NB4 (cell line): ENCODE measurements at places on chromosomes 5 and 9.

DNA sequence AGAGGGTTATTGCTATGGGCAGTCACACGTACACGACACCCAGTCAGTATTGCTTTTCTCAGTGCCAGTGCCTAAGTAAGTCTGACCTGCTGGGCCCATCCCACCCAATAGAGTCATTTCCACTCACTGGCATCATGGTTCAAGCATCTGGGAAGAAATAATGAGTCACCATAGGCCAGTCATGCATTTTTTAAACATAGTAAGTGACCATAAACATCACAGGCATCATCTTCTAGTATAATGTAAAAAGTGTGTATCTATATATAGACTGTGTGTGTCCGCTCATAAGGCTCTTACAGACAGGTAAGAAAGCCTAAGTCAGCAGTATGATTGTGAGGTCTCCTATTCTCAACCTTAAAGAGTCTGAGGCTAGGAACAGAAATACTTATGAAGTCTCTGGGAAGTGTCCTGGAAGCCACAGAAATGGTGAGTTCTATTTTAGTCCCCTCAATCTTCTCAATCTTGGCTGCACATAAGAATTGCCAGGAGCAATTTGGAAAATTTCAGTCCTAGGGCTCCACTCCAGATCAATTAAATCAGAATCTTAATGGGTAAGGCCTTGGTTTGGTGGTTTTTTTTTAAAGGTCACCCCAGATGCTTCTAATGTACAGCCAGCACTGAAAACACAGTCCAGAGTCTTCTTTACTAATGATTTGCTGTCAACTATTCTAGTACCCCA lies 65.2 kb downstream of the ZNF366 start:
- DNase-seq = no peak

- DNase-seq = no peak
These were observed 270.4 kb upstream of the TARS1 start for GRCh38 chr5:33170411-33170810.

GRCh38 chr5:177232358-177232757 lies 71.2 kb downstream of the RAB24 start:
- no peak for DNase-seq

- no peak for DNase-seq
These were observed 21.5 kb downstream of the SARDH start for GRCh38 chr9:133716564-133717112.

- peak; percentile 54 for DNase-seq
These were observed 1.0 kb downstream of the GGTA1 start for GRCh38 chr9:121498487-121499176.

DNA sequence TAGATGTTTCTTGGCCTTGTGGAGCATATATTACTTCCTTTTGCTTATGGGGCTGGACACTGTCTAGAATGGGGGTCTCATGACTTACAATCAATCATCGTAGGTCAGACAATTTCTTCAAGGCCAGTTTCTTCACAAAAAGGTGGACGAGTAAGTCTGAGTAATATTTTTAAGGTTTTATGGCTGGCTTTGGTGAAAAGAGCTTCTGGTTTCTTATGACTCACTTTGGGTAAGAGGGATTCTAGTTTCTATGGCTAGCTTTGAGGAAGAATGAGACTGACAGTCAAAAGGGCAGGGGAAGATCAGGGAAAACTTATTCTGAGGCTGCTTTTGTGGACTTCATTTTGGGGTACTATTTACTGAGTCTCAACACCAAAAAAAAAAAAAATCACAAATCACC lies 2067.2 kb upstream of the C9orf72 start:
- DNase-seq = no peak

GRCh38 chr9:127930231-127931091 lies at the start of gene PIP5KL1:
Gene PIP5KL1, minus strand, starts transcription at chr9:127930777. Its CDS starts 25 bp downstream, at chr9:127930752.
- DNase-seq = no peak

DNA sequence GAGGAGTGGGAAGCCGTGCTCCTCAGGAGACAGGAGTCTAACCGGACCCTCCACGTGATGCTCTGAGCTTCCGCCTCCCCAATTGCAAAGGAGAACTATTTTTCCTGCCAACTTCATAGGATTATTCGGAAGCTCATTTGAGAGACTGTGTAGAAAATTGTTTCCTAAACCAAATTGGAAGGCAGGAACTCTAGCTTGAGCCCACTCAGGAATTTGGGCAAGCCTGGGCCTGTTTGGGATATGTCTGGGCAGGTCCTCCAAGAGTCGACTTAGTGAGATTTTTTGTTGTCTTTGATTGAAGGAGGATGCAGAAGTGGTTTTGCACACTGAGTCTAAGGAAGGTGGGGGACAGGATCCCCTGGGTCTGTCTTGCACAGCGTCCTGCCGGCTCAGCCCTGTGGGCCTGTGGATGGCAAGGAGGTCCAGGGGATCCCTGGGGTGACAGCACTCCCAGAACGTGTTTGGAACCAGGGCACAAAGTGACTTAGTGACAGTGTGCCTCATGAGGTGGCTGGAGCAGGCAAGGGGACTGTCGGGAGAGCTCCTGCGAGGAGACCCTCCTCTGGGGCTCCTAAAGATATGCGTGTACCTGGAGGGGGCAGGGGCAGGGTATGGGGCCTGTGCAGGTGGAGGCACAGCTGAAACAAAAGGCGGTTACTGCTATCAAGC lies 283.3 kb downstream of the NSG2 start:
- DNase-seq = no peak

DNA sequence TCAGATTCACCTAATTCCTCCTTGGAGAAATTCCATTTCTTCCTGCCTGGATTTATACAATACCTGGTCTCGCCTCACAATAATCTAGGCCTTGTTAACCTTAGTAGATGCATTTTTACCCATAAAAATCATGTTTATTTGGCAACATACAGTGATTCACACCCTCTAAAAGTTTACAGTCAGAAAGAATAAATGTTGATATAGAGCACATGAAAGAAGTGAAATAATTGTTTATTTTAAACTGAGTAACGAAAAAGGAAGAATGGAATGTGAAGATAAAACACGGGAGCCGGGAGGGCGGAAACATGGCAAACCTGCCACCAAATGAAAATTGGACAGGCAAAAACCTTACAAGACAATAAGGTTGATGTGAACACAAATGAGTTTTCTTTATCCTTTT lies 28.9 kb upstream of the KCNN2 start:
- DNase-seq = no peak

DNA sequence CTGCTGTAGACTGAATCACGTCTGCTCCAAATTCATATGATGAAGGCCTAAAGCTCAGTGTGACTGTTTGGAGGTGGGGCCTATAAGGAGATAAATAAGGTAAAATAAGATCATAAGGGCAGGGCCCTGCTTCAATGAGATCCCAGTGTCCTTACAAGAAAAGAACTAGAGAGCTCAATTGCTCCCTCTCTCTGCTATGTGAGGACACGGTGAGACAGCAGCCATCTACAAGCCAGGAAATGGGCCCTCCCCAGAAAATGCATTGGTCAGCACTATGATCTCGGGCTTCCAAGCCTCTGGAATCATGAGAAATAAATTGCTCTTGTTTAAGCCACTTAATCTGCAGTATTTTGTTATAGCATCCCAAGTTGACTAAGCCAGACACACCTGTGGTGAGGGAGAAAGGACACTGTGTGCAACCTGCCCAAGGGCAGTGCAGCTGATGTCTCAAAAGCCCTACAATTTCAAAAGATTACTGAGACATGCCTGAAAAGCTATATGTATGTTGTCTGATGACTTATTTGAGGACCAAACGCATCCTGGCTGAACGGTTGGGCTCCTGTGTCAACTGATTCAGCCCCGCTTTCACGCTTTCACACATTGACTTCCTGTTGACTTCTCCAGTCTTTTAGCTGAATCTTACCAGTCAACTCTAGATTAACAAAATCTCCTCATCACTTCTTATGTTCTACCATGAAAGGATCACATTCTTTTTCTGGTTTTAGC lies 13.2 kb downstream of the GZMK start:
- DNase-seq = no peak

DNA sequence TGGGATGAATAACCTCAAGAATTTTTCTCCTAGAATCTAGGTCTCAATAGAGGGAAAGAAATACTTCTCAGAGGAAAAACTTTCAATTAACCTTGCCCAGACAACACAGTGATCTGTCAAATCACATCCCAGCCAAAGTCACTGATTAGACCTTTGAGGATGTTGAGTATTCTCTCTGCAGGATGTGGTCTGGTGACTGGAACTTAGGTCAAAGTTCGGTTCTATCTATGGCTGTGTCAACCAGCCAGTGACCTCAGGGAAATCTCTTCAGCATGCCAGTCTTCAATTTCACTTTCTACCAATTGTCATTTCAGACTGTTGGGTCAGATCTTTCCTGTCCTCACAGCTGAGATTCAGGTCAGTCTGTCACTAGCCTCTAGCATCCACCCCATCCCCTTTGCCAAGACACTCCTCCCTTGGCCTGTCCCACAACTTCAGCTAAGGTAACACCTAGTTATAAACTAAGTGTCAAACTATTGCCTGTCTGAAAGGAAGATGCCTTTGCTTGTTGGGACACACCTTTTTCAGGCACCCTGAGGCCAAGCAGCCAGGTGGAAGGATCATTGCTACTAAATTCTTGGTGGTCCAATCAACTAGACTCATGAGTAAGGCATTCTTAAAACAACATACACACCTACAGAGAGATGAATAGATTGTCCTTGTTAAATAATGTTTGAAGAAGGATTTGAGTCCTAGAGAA lies 156.3 kb upstream of the FST start:
- no peak for DNase-seq

- DNase-seq = no peak
These were observed 302.2 kb downstream of the DIRAS2 start for GRCh38 chr9:90340421-90340820.

- no peak for DNase-seq
These were observed 243.2 kb downstream of the CEMIP2 start for GRCh38 chr9:71524996-71525580.

GRCh38 chr9:109557481-109557880 lies 59.4 kb upstream of the PTPN3 start:
- DNase-seq = no peak

DNA sequence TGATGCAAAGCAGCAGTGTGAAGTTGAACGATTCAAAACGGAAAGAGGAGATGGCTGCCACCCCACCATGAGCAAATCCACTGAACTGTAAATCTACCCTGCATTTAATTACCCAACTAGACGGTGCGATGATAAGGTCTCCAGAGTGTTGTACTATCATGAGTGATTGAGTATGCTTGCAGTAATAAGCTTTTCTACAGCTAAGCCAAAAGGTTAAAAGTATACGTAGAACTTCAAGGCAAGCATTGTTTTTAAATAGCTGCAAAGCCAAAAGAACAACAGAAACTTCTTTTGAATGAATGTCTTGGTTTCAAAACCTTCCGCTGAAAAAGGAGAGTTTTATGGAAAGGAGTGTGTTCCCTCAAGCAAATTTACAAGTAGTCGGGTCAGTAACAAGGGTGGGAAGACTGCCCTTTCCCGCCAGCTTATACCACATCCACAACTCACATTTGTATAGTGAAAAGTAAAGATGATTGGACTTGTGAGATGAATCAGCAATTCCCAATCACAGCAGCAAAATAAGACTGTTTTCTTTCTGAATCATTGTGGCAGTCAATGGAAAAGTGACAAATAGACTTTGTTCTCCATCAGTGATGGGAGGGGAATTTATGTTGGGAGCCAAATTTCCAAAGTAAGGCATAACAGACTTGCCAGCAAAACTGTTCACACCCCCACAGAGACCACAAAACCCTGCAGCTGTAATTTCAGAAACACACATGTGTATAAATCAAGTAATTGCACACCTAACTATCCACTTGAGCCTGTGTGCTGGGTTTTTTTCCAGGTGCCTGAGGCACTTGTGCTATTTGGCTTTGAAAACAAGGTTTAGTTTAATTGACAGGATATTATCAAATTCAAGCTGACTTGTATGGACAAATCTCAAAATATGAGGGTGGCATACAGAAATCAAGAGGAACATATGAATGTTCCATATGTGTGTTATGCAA lies 407.7 kb upstream of the GRAMD2B start:
- DNase-seq = no peak

DNA sequence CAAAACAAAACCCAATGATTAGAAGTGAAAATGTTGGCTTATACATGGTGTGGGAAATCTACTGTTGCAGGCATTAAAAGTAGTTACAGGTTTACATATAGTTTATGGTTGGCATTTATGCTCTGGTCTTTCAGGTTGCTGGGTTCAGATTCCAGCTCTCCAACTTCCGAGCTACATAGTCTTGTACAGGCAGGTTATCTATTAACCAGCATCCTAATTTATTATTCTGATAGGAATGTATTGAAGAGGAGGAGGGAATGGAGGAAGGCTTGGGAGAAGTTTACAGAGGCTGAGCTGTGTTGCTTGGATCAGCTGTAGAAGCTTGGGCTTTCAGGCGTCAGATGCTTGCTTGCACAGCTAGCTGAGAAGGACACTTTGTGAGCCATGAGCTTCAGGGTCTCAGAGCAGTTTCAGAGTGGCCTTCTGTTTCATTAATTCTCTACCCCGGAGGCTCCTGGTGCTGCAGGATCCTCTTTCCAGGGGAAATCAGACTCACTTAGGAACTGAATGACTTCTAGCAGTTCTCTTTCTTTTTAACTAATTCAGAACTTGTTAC lies 11.7 kb upstream of the ERBIN start:
- no peak for DNase-seq

GRCh38 chr9:85224301-85224700 lies 517.5 kb downstream of the AGTPBP1 start:
- DNase-seq = no peak

- DNase-seq = no peak
These were observed 142.9 kb upstream of the NR3C1 start for GRCh38 chr5:143546394-143546793.

DNA sequence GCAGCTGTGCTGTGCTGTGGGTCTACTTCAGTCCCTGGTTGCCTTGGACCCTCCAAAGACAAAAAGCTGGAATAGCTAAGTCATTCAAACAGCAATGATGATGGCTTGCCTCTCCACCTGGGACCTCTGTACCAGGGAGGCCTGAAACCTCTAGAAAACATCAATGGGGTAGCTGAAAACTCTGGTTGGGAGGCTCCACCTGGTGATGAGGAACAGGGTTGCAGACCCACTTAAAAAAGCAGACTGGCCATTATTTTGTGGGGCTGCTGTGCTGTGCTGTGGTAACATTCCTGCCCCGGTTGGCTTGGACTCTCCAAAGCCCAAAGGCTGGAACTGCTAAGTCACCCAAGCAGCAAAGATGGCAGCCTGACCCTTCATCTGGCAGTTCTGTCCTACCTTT lies 839.3 kb upstream of the ARRDC3 start:
- no peak for DNase-seq

DNA sequence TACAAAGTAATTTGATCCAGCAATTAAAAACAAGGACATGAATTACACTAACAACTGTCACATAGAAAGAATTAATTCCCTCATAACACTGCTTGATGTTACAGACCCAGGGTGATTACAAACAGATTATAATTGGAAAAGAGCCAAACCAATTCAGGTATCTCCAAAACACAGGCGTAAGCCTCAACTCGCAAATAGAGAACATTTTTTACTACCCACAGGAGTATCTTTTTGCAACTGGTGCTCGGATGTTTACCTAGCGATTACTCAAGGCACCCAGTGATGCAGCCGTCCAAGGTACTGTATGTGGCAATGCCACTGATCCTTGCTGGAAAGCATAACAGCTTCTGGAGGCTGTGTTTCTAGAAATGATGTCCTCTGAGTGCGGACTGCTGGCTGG lies 386.1 kb upstream of the KIF2A start:
- DNase-seq = no peak

GRCh38 chr9:98833090-98833956 lies 25.9 kb downstream of the GALNT12 start:
- no peak for DNase-seq

- DNase-seq = no peak
These were observed 256.6 kb downstream of the TMEM38B start for GRCh38 chr9:105950894-105951293.

- DNase-seq = no peak
These were observed 48.9 kb downstream of the SLC12A7 start for GRCh38 chr5:1062761-1063568.
